ENCODE measurements at places on chromosomes 1 and 21. TPM values are rescaled to one million over a fixed set of nuclear protein-coding genes. Genes with fewer than 3 reads are reported as not detected.

DNA sequence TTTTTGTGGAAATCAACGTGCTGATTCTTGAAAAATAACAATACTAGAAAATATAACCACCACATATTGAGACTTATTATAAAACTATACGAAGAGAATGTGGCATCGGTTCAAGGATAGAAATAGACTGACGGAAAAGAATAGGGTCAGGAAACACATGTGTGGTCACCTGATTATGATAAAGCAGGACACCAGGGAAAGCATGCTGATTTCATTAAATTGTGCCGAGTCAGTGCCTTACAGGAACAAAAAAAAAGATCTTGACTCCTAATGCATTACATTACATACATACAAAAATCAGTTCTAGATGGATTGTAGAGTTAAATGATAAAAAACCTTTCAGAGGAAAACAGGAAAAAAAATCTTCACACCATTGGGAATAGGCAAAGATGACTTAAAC is 43.5 kb upstream of the SERPINC1 start:
- H3K4me3 ChIP-seq: no peak overlapping the region
- no peaks in the 10 kb centered on the region for H3K27me3 ChIP-seq
- H3K27ac ChIP-seq: no peak overlapping the region
- H3K4me1 ChIP-seq: no peaks in the 10 kb centered on the region

- no peak for DNase-seq
- peaks cover 3% of the 10 kb centered on the region for H3K4me1 ChIP-seq
- H3K27ac ChIP-seq: no peak overlapping the region
- no peak overlapping the region for H3K4me3 ChIP-seq
- H3K27me3 ChIP-seq: peaks cover 29% of the 10 kb centered on the region
Observed at GRCh38 chr1:214505134-214505533, 46.3 kb downstream of the PTPN14 start.

- no peak overlapping the region for H3K4me3 ChIP-seq
- no peaks in the 10 kb centered on the region for H3K36me3 ChIP-seq
- no peak overlapping the region for H3K27ac ChIP-seq
- H3K27me3 ChIP-seq: peaks cover 15% of the 10 kb centered on the region
- DNase-seq: no peak
- no peaks in the 10 kb centered on the region for H3K4me1 ChIP-seq
Observed at GRCh38 chr1:204343802-204344201, 15.9 kb downstream of the PLEKHA6 start.

DNA sequence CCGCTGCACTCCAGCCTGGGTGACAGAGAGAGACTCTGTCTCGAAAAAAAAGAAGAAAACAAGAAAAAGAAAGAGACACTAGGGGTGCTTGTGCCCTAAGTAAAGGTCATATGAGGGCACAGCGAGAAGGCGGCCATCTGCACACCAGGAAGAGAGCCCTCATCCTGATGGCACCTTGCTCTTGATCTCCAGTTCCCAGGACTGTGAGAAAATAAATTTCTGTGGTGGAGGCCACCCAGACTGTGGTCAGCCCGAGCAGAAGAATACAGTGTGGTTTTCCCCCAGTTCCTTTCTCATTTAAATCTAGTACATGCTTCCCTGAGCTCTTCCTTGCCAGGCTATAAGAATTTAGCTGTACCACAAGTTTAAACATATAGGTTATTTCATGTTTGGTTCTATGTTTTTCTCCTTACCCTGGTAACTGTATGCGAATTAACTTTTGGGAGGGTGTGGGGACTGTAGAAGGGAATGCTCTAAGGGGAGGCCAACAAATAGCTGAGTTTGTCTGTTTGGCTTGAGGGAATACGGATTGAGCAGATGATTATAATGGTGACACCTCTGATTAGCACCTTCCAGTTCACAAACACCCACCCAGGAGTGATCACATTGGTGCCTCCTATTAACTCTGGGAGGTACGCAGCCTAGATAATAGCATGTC is 119.6 kb upstream of the ERRFI1 start:
- DNase-seq: no peak
- H3K36me3 ChIP-seq: no peaks in the 10 kb centered on the region
- no peak overlapping the region for H3K27ac ChIP-seq
- peaks cover 4% of the 10 kb centered on the region for H3K27me3 ChIP-seq

DNA sequence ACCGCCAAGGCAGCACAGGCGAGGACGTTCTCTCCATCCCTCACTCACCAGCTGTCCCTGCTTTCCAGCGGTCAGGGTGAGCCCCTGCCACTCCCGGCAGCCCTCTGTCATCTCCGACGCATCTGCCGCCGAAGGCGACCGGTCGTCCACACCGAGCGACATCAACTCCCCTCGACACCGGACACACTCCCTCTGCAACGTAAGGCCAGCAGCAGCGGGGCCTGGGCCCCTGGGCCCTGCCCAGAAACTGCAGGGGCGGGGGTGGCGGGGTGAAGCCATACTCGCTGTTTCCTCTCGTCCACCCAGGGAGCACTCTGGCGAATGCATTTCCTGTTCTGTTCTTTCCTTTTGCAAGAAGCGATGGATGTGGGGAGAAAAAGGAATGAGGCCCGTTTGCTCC is 93.4 kb upstream of the TMEM51 start:
- H3K27me3 ChIP-seq: no peaks in the 10 kb centered on the region
- H3K4me3 ChIP-seq: no peak overlapping the region
- no peaks in the 10 kb centered on the region for H3K36me3 ChIP-seq

DNA sequence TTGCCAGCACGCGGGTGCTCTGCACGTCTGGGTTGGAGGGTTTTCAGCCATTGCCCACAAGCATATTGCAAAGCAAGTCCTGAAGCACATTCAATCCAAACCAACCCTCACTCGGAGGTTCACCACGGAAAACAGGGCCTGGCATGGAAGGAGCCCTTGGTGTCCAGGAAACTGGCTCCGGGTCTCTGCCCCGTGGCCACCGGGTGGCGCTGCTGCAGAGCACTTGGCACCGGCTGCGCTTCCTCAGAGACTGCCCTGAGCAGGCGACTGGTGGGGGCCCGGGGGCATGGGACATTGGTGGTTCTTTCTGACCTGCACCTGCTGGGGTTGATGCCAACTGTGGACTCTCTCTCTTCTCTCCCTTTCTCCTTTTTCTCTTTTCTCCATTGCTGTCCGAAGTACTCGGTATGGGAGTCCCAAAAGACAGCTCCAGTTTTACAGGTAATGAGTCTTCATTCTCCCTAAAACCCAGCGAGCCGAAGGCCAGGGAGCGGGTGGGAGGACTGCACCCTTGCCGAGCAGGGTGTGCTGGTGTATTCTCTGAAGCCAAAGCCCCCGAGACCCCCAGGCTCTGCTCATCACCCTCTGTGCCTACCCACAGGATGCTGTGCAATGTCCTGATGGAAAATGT is 4.1 kb upstream of the KCNAB2 start:
- peaks cover 60% of the 10 kb centered on the region for H3K36me3 ChIP-seq
- H3K4me1 ChIP-seq: peaks cover 36% of the 10 kb centered on the region
- H3K27me3 ChIP-seq: no peaks in the 10 kb centered on the region
- no peak overlapping the region for H3K27ac ChIP-seq

The CAPN8 gene
- total RNA-seq: 0.13 TPM

GRCh38 chr1:26081267-26082019 is 14.0 kb upstream of the TRIM63 start:
- peaks cover 38% of the 10 kb centered on the region for H3K27me3 ChIP-seq
- no peak overlapping the region for H3K4me3 ChIP-seq
- no peak overlapping the region for H3K27ac ChIP-seq
- no peak for DNase-seq

- H3K36me3 ChIP-seq: peaks cover 11% of the 10 kb centered on the region
- peaks cover 5% of the 10 kb centered on the region for H3K4me1 ChIP-seq
- DNase-seq: no peak
- peaks cover 63% of the 10 kb centered on the region for H3K27me3 ChIP-seq
- peak overlapping the region; percentile 24 for H3K4me3 ChIP-seq
Observed at GRCh38 chr1:217135569-217135915, 412.3 kb upstream of the ESRRG start.

GRCh38 chr1:113391649-113392271 is 1.4 kb downstream of the MAGI3 start:
- peak overlapping the region; percentile 89 for H3K4me3 ChIP-seq
- peaks cover 35% of the 10 kb centered on the region for H3K4me1 ChIP-seq
- H3K36me3 ChIP-seq: no peaks in the 10 kb centered on the region
- DNase-seq: peak; percentile 19
- H3K27me3 ChIP-seq: peaks cover 22% of the 10 kb centered on the region

The RGS8 gene
- total RNA-seq: not detected

The OR14K1 gene
- not detected for total RNA-seq

The CROCC gene
- total RNA-seq: 18.8 TPM

DNA sequence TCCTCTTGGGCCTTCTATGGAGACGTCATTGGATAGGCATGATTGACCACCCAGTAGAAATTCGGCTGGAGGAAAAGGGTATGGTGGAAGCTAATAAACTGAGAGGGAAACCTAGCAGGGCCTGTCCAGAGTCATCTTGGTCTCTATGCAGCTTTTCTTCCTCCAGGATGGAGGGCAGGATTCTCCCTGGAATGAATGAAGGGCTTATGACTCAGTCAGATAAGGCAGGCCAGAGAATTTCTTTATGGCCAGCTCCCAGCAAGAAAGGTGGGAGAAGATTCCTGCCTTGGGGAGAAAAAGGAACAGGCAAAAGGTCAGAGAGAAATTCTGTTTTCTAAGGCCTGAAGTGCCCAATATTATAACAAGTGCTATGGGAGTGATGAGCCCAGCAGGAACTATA is 17.1 kb downstream of the FBLIM1 start:
- no peaks in the 10 kb centered on the region for H3K4me1 ChIP-seq
- peaks cover 8% of the 10 kb centered on the region for H3K27me3 ChIP-seq
- no peak overlapping the region for H3K27ac ChIP-seq

The C4BPA gene
- total RNA-seq: not detected

GRCh38 chr1:155678027-155678426 is 10.5 kb downstream of the YY1AP1 start:
- H3K27ac ChIP-seq: no peak overlapping the region
- H3K36me3 ChIP-seq: peaks cover 62% of the 10 kb centered on the region
- H3K4me1 ChIP-seq: peaks cover 8% of the 10 kb centered on the region

GRCh38 chr1:26278303-26278702 is 1.6 kb upstream of the SH3BGRL3 start:
- peaks cover 80% of the 10 kb centered on the region for H3K4me1 ChIP-seq
- no peak for DNase-seq
- H3K27me3 ChIP-seq: no peaks in the 10 kb centered on the region

- H3K36me3 ChIP-seq: no peaks in the 10 kb centered on the region
- peaks cover 7% of the 10 kb centered on the region for H3K27me3 ChIP-seq
- no peak overlapping the region for H3K4me3 ChIP-seq
- H3K27ac ChIP-seq: no peak overlapping the region
Observed at GRCh38 chr1:162157469-162157868, 88.0 kb downstream of the NOS1AP start.

- H3K27ac ChIP-seq: peak overlapping the region; percentile 83
- no peaks in the 10 kb centered on the region for H3K27me3 ChIP-seq
- no peak for DNase-seq
- H3K36me3 ChIP-seq: peaks cover 69% of the 10 kb centered on the region
Observed at GRCh38 chr1:156802421-156802935, 14.2 kb downstream of the SH2D2A start.

The PRRX1 gene
- not detected for total RNA-seq

GRCh38 chr1:112712191-112712590 is 2.9 kb downstream of the PPM1J start:
- no peak overlapping the region for H3K27ac ChIP-seq
- H3K36me3 ChIP-seq: no peaks in the 10 kb centered on the region
- DNase-seq: no peak
- peaks cover 32% of the 10 kb centered on the region for H3K4me1 ChIP-seq
- no peak overlapping the region for H3K4me3 ChIP-seq

DNA sequence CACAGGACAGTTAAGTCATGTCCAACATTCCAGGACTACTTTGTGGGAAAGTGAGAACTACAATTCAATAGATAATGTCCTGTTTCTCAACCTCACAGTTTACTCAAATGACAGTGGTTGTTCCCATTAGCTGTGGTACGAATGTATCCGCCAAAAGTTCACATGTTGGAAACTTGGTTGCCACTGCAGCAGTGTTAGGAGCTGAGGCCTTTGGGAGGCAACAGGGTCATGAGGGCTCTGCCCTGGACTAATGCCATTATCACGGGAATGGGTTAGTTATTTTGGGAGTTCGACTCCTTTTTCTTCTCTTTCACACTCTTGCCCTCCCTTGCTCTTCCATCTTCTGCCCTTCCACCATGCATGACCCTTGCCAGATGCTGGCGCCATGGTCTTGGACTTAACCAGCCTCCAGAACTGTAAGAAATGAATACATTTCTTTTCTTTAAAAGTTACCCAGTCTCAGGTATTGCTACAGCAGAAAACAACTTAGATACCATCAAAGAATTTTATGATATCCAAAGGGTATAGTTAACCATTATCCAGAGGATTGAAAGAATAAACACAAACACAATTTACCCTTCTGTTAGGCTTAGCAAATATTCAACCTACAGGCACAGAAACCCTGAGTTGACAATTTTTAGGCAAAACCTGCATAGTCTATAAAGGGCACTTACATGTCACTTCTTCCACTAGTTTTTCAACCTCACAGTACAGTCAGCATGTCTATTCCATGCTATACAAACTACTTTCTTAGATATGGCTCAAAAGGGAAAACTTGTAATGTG is 7.4 kb downstream of the BCL10 start:
- no peaks in the 10 kb centered on the region for H3K27me3 ChIP-seq
- H3K4me3 ChIP-seq: no peak overlapping the region

The AGBL4 gene
- total RNA-seq: not detected

The AGMAT gene
- 7.9 TPM for total RNA-seq

DNA sequence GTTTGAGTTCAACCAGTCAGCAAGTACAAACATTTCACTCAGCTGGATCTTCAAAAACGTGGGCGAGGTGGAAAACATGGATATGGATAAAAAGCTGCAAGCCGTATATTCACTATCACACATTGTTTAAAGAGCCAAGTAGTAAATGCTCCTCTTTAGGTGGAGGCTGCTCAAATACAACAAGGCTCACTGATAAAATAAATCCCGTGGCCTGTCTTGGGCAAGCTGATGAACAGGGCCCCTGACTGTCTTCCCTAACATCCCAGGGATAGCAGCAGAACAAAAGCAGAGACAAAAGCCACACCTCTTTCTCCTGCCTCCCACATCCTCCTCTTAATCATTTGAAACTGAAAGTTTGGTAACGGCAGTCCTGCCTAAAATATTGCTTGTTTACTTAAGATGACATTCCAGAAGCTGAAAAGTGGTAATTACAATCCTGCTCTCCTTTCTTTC is 357.7 kb downstream of the TTLL7 start:
- H3K4me3 ChIP-seq: no peak overlapping the region
- peaks cover 3% of the 10 kb centered on the region for H3K4me1 ChIP-seq
- H3K36me3 ChIP-seq: no peaks in the 10 kb centered on the region
- no peaks in the 10 kb centered on the region for H3K27me3 ChIP-seq
- H3K27ac ChIP-seq: no peak overlapping the region

GRCh38 chr1:32393832-32394140 is 455 bp downstream of the BSDC1 start:
- peak; percentile 51 for DNase-seq
- H3K36me3 ChIP-seq: peaks cover 3% of the 10 kb centered on the region
- H3K4me3 ChIP-seq: peak overlapping the region; percentile 100
- H3K4me1 ChIP-seq: peaks cover 30% of the 10 kb centered on the region
- peak overlapping the region; percentile 98 for H3K27ac ChIP-seq

- no peaks in the 10 kb centered on the region for H3K27me3 ChIP-seq
- peaks cover 18% of the 10 kb centered on the region for H3K36me3 ChIP-seq
- H3K27ac ChIP-seq: no peak overlapping the region
- DNase-seq: no peak
- H3K4me3 ChIP-seq: no peak overlapping the region
Observed at GRCh38 chr1:221693087-221693486, 48.8 kb downstream of the DUSP10 start.

GRCh38 chr1:115112496-115113375 is 23.4 kb upstream of the TSPAN2 start:
- H3K4me1 ChIP-seq: peaks cover 3% of the 10 kb centered on the region
- DNase-seq: peak; percentile 57
- no peak overlapping the region for H3K4me3 ChIP-seq
- H3K36me3 ChIP-seq: no peaks in the 10 kb centered on the region

The PIK3CD gene
- 214 TPM for total RNA-seq

The CLCA1 gene
- not detected for total RNA-seq

The GJB5 gene
- not detected for total RNA-seq

Measured in activated CD4-positive, alpha-beta memory T cell treated with anti-CD3 and anti-CD28 coated beads, Interleukin-2, amount 10 ng/mL, durations not matched to agents 7 days and 5 days (primary cell).